ENCODE measurements at places on chromosomes 12 and 14. TPM values are rescaled to one million over a fixed set of nuclear protein-coding genes. Genes with fewer than 3 reads are reported as not detected.

- peak; percentile 62 for DNase-seq
These were observed 1.8 kb downstream of the SPSB2 start for GRCh38 chr12:6871052-6871957.

DNA sequence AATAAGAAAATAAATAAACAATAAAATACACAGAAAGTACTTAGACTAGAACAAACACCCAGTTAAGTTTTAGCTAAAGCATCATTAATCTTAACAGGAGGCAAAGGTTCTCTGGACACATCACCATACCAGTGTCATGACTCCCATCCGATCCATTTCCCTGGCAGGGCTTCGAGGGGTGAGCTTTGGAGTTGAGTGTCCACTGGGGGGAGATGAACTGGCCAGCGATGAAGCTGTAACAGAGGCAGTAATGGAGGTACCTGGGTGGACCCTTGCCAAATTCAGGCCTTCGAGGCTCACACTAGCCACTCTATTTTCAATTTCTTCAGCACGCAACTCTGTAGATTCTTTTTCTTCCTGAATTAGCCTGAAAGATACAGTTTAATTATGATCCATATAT, 269.5 kb downstream of the ACSS3 start:
- peak; percentile 10 for DNase-seq

GRCh38 chr14:85533023-85533860, 3.3 kb downstream of the FLRT2 start:
- peak; percentile 85 for DNase-seq

GRCh38 chr12:104519190-104520019, 62.7 kb downstream of the CHST11 start:
- no peak for DNase-seq

GRCh38 chr12:108185002-108185401, 55.9 kb downstream of the WSCD2 start:
- no peak for DNase-seq

GRCh38 chr12:51913071-51914033, 6.0 kb downstream of the ACVRL1 start:
- DNase-seq, result no peak

DNA sequence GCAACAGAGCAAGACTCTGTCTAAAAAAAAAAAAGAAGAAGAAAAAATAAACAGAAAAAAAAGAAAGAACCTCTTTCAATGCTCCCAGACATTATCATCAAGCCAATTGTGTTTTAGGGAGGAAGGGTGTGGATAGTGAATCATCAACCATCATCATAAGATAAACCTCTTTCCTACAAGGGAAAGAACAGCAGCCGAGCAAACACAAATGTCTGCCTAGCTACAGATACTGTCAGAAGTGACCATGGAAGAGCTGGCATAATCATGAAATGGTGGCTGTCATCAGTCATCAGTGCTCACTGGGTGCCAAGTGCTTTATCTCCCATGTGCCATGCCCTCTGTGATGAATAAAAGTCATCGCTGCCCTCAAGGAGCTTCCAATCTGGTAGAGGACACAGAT, 46.6 kb downstream of the SLC17A8 start:
- peak; percentile 21 for DNase-seq

DNA sequence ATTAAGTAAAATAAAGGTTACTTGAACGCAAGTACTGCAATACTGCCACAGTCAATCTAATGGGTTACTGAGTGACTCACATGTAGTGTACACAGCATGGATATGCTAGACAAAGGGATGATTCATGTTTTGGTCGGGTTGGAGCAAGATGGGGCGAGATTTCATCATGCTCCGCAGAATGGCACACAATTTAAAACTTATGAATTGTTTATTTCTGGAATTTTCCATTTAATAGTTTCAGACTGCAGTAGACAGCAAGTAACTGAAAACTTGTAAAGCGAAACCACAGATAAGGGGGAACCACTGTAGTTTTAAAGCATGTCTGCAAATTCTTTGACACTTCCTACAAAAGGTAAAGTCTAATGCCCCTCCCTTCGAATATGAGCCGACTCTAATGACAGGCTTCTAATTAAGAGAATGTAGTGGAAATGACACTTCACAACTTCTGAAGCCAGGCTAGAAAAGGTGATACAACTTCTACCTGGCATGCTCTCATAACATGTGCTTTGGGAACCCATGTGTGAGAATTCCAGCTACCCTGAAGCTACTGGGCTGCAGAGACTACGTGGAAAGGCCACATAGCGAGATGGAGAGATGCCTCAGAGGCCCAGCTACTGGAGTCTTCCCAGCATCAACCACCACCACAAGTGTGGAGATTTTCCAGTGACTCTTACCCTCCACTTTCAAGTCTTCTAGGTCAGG, 13.9 kb upstream of the TCP11L2 start:
- peak; percentile 71 for DNase-seq

- DNase-seq, result peak; percentile 71
These were observed 61.6 kb upstream of the DAAM1 start for GRCh38 chr14:59126714-59127436.

DNA sequence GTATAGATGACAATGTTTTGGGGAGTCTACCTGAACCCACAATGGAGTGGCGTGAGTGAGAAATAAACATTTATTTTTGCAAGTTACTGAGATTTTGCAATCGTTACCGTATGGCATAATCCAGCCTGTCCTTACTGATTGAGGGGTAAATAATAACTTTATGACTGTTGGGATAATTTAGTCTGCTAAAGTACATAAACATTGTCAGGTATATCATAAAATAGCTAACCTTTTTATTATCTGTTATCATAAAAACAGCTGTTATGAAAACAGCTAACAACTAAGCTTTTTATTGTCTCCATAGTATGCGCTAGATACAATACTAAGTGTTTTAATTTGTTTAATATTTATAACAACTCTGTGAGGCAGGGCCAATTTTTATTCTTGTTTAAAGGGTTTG, 10.3 kb downstream of the ACSS3 start:
- no peak for DNase-seq

GRCh38 chr12:67623259-67623658, 25.3 kb upstream of the DYRK2 start:
- no peak for DNase-seq

DNA sequence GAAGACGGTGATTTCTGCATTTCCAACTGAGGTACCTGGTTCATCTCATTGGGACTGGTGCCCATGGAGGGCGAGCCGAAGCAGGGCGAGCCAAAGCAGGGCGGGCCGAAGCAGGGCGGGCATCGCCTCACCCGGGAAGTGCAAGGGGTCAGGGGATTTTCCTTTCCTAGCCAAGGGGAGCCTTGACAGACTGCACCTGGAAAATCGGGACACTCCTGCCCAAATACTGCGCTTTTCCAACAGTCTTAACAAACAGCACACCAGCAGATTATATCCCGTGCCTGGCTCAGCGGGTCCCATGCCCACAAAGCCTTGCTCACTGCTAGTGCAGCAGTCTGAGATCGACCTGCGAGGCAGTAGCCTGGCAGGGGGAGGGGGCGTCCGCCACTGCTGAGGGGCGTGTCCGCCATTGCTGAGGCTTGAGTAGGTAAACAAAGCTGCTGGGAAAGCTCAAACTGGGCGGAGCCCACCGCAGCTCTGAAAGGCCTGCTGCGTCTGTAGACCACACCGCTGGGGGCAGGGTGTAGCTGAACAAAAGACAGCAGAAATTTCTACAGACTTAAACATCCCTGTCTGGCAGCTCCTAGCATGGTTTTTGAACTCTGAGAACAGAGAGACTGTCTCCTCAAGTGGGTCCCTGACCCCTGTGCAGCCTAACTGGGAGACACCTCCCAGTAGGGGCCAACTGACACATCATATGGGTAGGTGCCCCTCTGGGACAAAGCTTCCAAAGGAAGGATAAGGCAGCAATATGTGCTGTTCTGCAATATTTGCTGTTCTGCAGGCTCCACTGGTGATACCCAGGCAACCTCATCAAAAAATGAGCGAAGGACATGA, 77.2 kb downstream of the BAZ1A start:
- DNase-seq, result no peak

GRCh38 chr12:104462931-104463339, 6.2 kb downstream of the CHST11 start:
- DNase-seq, result no peak

DNA sequence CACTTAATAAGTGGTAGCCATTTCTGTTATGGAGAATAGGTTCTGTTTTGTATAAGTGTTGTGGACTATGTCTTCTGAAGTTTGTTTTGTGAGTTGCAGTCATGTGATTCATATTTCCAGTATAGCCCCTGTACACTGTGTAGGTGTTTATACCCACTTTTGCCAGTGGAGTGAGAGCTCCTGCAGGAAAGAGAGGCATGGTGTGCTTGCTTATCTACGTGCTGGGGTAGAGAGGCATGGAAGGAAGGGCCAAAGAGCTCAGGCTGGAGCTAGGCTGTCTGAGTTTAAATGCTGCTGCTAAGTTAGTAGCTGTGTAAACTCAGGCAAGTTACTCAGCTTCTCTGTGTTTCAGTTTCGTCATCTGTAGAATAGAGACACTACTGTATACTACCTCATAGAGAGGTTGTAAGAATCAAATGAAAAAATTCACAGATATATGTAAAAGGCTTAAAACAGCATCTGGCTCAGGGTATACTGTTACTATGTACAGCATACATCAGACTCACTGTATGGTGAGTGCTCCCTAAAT, 88.2 kb upstream of the SLC38A2 start:
- no peak for DNase-seq

DNA sequence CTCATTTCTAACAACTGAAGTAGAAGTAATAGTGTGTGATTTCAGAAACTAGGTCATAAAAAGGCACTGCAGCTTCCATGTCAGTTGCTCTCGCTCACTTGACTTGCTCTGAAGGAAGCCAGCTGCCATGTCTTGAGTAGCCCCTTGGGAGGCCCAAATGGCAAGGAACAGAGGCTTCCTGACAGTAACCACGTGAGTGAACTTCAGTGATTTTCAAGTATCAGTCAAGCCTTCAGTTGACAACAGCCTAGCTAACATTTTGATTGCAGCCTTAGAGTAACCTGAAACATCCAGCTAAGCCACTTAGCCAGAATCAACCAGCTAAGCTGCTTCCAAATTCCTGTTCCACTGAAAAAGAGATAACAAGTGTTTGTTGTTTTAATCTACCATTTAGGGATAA, 26.7 kb downstream of the TOGARAM1 start:
- peak; percentile 70 for DNase-seq

- DNase-seq, result no peak
These were observed 133.5 kb upstream of the PARP11 start for GRCh38 chr12:4006743-4007142.

DNA sequence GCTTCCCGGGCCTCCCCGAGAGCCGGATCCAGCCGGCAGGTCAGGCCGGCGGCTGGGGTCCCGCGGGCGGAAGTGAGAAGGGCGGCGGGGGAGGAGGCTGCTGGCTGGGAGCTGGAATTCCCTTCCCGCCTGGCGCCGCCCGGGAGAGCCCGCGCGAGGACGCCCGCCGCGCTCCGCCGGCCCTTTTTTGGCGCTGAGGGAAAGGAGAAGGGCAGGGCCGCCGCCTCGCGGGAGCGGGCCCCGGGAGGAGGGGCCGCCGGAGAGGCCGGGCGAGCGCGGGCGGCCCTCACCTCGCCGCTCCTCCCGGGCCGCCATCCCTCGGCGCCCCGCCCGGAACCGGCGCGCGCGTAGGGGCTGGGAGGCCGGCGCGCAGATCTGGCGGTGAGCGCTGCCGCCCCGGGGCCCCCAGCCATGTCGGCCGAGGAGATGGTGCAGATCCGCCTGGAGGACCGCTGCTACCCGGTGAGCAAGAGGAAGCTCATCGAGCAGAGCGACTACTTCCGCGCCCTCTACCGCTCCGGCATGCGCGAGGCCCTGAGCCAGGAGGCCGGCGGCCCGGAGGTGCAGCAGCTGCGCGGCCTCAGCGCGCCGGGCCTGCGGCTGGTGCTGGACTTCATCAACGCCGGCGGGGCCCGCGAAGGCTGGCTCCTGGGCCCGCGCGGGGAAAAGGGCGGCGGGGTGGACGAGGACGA, at the start of the genes KLHL42 and MANSC4:
Gene KLHL42, plus strand, starts transcription at position 314 of the 692 bp plus-strand sequence. Its CDS starts 98 bp downstream, at position 412.
Gene MANSC4, minus strand, starts transcription at position 317 of the 692 bp plus-strand sequence. CDS start 8,960 bp downstream, outside the sequence.
- DNase-seq, result peak; percentile 50

DNA sequence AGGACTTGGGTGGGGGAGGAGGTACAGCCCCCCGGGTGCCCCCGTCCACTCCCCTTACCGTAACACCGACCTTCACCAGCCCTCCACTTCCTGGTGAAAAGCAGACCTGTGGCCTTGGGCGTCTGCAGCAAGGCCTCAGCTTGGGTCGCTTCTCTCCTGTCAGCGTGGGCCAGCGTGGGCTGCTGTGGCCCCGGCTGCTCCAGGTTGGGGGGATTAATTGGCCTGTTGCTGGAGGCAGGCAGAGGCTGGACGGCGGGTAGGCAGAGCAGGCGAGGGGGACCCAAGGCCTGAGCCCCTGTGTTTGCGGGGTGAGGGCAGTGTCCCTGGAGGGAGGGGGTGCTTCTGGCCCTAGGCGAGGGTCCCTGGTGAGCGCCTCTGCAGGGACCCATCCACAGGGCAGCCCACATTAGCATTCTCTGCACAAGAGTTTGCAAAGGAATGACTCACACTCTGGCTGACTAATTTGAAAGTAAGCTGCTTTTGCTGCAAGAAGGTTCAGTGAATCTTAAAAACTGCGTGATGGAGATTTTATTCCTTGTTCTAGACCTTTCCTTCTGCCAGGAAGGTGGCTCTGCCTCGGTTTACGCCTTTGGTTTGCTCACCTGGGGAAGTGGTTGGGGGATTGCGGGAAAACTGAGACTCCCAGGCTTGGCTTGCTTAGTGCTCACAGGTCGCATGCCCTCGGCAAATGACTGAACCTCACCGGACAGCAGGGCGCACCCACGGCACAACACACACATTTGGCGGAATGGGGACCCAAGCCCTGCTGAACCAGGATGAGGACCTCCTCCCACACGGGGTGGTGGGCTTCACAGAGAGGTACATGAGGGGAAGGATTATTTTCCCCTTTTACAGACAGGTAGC, 37.9 kb upstream of the DLK1 start:
- no peak for DNase-seq

- DNase-seq, result peak; percentile 77
These were observed 154.2 kb upstream of the PRMT8 start for GRCh38 chr12:3336606-3337311.

GRCh38 chr14:43981135-43981768, 525.8 kb downstream of the FSCB start:
- DNase-seq, result no peak

- DNase-seq, result peak; percentile 86
These were observed 85.8 kb downstream of the SLC25A47 start for GRCh38 chr14:100409003-100409360.

DNA sequence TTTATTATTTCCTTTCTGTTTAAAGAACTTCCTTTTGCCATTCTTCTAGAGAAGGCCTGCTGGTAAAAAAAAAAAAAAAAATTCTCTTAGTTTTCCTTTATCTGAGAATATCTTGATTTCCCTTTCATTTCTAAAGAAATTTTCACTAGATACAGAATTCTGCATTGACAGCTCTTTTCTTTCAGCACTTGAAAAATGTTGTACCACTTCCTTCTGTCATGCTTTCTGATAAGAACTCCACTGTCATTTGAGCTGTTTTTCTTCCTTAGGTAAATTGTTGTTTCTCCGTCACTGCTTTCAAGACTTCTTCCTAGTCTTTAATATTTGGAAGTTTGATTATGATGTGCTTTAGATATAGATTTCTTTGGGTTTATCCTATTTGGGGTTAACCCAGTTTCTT, 113.6 kb upstream of the BTG1 start:
- DNase-seq, result no peak

Gene CCDC38
- total RNA-seq, result 0.16 TPM

Gene RIMBP2
- not detected for total RNA-seq

Gene EPYC
- 0.87 TPM for total RNA-seq

Gene DAZAP2
- 424 TPM for total RNA-seq

Measured in SK-MEL-5 (cell line).